ENCODE measurements at places on chromosomes 11 and 22.

DNA sequence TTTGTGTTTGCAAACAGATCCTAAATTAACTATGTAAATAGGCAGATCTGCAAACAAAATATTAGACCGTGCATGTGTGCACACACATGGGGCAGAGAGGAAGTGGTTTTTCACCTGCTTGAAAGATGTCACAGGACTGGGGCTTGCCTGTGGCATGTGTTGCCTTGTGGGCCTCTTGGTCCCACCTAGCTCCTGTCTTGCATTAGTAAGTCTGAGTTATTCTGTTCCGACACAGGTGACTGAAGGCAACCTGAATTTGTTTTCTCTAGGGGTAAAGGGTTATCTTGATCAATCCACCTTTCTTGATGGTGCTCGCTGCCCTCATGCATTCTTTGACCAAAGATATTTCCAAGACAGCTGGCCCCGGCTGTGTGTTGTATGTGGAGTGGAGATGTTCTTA, 667.5 kb downstream of the NTM start:
- no peak for DNase-seq

DNA sequence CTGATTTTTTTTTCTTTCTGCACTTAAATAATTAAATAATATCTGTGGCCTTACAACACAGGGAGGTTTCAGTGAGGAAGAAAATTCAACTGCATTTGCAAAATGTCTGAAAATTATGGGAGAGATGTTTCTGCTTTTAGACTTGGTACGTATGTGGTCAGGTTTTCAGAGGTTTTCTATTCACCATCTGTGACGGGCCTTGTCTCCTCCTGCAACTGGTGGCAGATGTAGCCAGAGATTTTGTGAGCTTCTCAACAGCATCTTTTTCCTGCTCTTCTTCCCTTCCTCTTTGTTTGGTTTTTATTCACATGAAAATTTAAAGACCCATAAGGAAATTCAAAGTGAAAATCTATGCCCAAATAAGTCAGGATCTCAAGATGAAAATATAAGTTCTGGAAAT, 38.3 kb downstream of the ZBTB16 start:
- no peak for DNase-seq

DNA sequence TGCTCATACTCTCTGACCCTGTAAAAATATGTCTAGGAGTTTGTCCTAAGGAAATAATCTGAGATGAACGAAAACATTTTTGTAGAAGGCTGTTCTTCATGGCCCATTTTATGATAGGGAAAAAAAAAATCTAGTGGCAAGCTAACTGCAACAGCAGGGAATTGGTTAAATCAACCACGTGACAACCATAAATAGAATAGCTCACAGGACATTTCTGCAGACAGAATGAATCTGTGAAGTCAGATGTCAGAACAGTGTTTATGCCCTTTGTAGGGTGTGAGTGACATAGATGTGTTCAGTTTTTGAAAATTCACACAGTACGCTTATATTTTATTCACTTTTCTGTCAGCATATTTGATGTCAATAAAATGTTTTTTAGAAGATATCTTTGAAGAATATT, 16.1 kb downstream of the ARHGAP1 start:
- DNase-seq: no peak

- no peak for DNase-seq
Observed at GRCh38 chr11:37390576-37391083, 792.6 kb upstream of the RAG2 start.

DNA sequence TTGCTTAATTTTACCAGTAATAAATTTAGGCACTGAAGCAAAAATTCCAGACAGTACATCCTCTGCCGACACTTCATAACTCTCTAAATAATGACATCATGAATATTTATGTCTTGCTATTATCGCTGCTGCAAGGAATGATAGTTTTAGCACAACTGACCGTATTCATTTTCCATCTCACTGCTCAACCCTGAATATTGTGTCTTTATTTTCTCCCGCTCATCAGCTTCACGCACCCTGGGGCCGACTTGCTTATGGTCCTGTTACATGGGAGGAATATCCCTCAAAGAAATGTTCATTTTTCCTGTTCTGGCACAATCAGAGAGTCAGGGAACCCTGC, 33.3 kb downstream of the SLN start:
- DNase-seq: no peak

DNA sequence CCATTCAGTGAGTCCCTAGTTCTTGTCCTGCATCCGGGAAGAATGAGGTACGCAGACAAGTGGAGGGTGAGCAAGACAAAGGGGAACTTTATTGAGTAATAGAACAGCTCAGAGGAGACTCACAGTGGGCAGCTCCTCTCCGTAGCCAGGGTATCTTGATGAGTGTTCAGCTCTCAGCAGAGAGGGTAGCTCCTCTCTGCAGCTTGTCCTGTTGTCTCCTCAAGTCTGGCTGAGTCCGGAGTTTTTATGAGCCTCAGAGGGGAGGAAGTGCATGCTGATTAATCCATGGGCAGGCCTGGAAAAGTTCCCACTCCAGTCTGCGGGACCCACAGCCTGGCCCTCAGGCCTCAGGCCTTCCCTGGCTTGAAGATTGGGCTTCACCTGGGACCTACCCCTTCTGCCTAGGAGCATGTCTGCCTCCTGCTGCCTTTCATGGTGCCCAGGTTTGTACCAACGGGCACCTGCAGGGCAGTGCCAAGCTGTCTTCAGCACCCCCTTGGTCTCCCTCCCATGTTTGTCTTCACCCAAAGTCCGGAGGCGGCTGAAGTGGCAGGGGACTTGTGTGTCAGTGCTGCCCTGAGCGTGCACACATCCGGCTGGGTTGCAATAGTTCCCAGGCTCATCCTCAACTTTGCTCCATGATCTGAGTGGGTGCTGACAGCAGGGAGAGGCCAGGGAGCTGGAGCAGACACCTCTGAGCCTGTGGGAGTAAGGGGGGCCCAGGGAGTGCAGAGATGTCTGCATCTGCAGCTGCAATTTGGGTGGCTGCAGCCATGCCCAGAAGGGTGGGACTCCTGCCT, 134.2 kb downstream of the LDLRAD3 start:
- no peak for DNase-seq

GRCh38 chr11:130042093-130042591, 27.6 kb upstream of the APLP2 start:
- DNase-seq: no peak

DNA sequence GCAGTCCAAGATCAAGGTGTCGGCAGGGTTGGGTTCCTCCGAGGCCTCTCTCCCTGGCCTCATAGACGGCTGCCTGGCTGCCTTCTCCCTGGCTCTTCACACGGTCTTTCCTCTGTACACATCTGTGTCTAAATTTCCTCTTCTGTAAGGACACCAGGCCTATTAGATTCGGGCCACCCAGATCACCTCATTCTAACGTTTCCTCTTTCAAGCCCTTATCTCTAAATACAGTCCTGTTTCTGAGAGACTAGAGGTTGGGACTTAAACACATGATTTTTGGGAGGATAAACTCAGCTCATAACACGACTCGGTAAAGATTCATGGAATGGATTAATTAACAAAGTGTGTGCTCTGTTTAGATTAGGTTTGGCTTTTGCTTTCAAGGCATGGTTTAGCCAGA, 136.0 kb upstream of the SORL1-AS1 start:
- no peak for DNase-seq

- no peak for DNase-seq
Observed at GRCh38 chr11:75862437-75862836, 47.4 kb downstream of the UVRAG start.

DNA sequence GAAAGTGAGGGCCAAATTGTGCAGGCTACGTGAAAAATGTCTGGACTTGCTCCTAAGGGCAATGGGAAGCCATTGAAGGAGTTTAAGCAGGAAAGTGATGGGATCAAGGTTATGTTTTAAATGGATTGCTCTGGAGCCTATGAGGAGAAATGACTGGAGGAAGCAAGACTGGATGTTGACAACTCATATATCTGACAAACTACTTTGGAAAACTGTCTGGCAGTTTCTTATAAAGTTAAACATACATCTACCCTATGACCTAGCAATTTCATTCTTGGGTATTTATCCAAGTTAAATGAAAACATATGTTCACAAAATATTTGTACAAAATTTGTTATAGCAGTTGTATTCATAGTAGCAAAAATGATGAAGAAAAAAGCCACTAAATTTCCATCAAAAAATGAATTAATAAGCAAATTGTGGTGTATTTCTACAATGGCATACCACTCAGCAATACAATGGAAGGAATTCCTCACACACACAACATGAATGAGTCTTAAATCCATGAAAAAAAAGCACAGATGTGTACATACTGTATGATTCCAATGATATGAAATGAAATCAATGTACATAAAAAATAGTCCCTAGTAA, 24.1 kb downstream of the FZD4 start:
- DNase-seq: no peak

DNA sequence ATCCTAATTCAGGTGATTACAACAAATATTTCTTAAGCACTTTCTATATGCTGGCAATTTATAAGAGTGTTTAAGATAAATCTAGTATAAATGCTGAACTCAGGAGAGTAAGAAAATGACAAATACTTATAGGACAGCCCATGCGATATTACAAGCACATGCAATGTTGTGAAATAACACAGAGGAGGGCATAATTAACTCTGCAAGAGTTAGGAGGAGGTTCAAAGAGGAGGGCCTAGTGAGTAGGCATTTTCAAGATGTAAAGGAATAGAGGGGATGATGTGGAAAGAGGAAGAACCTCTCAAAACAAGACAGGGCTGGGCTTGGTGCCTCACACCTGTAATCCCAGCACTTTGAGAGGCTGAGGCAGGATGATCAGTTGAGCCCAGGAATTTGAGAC, 37.1 kb upstream of the IL17RA start:
- DNase-seq: no peak
